Brain microvascular endothelial cell (primary cell): ENCODE measurements at places on chromosomes 2 and 18.

- no peak for DNase-seq
These were observed 490.3 kb downstream of the ADCYAP1 start for GRCh38 chr18:1394966-1395365.

DNA sequence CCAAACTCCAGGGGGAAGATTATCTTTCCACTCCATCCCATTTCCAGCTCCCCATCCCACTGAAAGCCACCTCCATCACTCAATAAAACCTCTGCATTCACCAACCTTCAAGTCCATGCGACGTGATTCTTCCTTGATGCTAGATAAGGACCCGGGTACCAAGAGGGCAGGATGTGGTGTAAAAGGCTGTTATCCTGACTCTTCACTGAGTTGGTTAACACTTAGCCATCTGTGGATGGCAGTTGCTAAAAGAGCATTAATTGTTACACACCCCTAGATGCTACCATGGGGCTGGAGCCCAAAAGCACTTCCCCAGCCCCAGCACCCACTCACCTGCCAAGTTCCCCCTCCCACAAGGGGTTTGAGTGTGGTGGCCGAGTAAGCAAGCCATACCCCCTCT, 53.4 kb upstream of the DPP10 start:
- DNase-seq = no peak

DNA sequence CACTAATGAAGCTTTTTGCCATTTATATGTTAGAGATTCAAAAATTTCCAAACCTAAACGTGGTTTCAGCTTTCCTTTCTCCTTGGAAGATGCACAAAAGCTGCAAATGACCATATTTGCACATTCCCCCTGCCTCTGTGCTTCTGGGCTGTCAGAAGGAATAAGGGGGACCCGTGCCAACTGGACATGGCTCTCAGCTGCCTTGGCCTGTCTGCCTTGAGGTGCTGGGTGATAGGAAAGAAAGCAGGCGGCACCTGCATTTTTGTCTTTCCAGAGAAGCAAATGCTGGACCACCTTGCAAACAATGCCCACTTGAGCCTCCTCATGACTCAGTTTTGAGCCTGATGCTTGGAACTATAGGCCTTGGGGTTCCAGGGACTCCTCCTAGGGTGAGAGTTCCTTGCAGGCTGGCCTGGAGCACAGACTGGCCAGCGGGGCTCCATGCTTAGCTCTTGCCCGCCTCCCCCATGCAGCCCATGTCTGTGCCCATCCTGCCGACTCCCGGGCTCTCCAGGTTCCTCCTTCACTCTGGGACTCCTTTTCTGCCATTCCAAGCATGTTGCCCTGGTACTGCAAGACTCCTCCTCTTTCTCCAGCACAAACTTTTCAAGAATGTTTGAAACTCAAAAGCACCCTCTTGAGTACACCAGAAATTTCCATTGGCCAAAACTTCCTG, 109.0 kb upstream of the EPAS1 start:
- DNase-seq = no peak

GRCh38 chr2:223088866-223089265, 36.9 kb downstream of the KCNE4 start:
- DNase-seq = peak; percentile 29

- no peak for DNase-seq
These were observed 4.3 kb upstream of the SNTG2 start for GRCh38 chr2:946073-946948.

GRCh38 chr2:155062250-155062921, 363.9 kb downstream of the KCNJ3 start:
- DNase-seq = no peak

DNA sequence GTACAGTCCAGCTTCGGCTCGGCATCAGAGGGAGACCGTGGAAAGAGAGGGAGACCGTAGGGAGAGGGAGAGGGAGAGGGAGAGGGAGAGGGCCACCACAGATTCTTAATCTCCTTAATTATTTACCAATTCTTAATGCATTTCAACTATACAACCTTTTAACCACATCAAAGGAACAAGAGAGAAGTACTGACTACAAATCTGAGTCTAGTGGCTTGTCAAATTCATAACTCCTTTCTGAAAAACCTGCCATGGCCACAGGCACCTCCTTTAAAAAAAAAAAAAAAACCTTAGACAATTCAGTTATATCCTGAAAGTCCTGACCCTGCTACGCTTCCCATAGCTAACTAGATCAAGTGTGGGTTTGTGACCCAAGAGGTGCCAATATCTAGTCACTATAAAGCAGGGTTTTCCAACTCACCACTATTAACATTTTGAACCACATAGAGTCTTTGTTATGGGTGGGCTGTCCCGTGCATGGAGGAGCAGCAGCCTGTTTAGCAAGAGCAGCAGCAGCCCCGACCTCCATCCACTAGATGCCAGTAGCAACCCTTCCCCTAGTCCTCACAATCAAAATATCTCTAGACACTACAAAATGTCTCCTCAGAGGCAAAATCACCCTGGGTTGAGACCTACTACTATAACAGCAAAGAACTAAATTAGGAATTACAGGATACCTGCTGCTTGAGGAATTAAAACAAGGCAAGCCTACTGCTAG, 6.8 kb downstream of the ESCO1 start:
- DNase-seq = no peak

GRCh38 chr2:40282428-40282827, 169.5 kb downstream of the SLC8A1 start:
- DNase-seq = peak; percentile 76

GRCh38 chr2:6789559-6790138, 76.1 kb downstream of the CMPK2 start:
- DNase-seq = no peak

GRCh38 chr2:228699400-228699799, 517.9 kb upstream of the SPHKAP start:
- peak; percentile 35 for DNase-seq

DNA sequence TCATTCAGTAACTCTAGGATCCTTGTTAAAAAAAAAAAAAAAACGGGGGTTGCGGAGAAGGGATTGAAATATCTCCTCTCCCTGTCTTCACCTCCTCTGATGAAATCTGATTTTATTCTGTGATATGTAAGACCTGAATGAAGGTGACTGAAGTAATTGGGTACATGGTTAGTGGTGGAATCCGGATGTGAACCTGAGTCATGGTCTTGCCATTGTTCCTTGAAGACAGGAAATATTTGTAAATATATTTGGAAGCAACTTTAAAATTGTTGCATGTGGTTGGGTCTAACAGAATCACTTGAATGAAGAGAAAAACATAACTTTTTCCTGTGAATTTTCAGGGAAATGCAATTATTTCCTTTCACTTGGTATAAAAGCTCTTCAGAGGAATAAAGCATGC, 3.0 kb upstream of the IL1A start:
- no peak for DNase-seq

- DNase-seq = no peak
These were observed 46.2 kb downstream of the ARMC9 start for GRCh38 chr2:231244382-231245248.

DNA sequence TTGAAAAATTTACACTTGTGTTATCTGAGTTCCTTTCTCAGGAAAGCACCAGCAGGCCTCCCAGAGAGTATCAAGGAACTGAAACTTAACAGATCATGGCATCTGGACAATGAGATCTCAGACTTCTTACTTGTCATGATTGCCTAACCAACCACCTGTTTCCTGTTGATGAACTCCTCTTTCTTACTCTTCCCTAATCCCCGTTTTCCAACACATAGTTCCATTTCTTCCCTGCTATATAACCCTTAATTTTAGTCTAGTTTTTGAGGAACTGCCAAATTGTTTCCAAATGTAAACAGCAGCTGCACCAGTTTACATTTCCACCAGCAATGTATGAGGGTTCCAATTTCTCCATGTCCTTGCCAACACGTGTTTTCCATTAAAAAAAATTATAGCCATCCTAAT, 6.1 kb upstream of the FAM171B start:
- DNase-seq = no peak

- DNase-seq = peak; percentile 78
These were observed at the start of gene CABYR for GRCh38 chr18:24138789-24139616. CABYR (plus strand) TSS chr18:24139062; CDS start chr18:24143115, 4,053 bp downstream.

GRCh38 chr2:127536707-127537541, 1.4 kb downstream of the MYO7B start:
- DNase-seq = no peak

GRCh38 chr2:11166476-11166875, 11.2 kb downstream of the SLC66A3 start:
- no peak for DNase-seq

DNA sequence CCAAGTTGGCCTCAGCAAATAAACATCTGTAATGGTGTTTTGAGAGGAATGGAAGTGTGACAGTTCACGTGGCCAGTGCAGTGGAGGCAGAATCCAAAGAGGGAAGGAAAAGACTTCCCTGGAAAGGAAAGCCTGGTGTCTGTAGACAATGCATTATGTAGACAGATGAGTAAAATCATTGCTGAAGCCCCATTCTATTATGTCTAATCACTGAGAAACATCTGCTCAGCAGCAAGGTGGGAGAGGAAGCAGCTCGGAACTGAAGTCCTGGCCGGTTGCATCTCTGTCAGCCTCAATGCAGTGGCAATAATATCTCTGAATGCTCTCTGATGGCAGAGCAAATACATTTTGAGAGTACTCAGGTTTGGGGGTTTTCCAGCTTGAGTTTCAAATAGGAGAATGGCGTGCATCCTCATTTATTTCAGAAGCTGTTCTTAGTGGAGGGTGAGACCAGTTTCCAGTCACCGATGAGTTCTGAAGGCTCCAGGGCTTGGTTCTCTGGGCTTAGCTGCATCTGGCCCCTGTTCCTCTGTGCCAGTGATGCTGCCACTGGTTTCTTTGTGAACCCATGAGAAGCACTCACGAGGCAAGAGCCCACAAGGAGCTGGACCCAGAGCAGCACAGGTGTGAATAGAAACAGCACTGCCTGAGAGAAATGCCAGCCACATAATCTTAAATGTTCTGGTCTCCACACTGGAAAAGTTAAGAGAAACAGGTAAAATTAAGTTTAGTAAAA, 63.3 kb downstream of the RPIA start:
- no peak for DNase-seq

DNA sequence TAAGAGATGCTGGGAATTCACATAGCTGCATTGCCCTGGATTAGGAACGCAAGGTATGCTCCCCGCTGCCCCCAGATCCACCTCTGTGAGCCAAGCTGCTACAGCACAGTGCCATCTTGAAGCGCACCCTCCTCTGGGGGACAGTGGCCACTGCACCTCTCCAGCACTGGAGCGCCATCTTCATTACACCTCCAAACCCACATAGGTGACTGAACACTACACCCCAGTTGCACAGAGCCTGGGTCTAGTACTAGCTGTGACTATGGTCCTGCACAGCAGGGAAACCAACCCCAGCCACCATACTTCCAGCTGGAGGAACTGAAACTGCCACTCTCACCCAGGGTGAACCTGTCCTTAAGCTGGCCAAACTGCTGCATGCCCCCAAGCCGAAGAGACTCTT, 84.6 kb downstream of the TMEM237 start:
- no peak for DNase-seq

GRCh38 chr2:216119986-216120385, 10.8 kb downstream of the XRCC5 start:
- DNase-seq = no peak

DNA sequence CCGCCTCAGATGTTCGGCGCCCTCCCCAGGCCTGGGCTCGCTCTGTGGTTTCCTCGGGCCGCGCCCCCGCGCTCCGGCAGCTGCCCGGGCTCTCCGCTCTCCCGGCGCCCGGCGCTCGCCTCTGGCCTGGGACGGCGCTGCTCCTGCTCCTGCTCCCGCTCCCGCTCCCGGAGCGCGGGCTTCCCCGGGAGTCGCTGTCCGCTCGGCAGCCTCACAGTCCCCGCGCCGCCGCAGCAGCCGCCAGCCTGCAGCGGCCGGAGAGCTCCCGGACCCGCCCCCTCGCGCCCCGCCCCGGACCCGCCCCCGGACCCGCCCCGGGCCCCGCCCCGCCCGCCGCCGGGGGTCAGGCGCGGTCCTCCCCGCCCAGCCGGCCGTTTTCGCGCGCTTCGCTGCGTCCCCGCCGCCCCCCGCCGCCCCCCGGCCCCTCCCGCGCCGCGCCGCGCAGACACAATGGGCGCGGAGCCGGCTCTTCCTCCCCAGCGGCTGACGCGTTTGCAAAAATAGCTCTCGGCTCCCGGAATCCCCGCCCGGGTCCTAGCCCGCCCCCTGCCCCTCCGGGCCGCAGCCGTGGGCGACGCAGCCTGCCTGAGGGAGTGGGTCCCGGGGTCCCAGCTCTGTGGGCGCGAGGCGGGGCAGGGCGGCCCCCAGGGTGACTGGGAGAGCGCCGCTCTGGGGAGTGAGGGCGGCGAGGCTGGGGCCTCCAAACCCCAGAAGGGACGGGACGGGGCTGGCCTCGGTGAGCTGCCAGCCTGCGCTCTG, at the start of gene ARL4C:
Gene ARL4C (minus strand): TSS at position 247 of the 759 bp plus-strand sequence. CDS start 495 bp downstream, outside the sequence.
- DNase-seq = peak; percentile 25

DNA sequence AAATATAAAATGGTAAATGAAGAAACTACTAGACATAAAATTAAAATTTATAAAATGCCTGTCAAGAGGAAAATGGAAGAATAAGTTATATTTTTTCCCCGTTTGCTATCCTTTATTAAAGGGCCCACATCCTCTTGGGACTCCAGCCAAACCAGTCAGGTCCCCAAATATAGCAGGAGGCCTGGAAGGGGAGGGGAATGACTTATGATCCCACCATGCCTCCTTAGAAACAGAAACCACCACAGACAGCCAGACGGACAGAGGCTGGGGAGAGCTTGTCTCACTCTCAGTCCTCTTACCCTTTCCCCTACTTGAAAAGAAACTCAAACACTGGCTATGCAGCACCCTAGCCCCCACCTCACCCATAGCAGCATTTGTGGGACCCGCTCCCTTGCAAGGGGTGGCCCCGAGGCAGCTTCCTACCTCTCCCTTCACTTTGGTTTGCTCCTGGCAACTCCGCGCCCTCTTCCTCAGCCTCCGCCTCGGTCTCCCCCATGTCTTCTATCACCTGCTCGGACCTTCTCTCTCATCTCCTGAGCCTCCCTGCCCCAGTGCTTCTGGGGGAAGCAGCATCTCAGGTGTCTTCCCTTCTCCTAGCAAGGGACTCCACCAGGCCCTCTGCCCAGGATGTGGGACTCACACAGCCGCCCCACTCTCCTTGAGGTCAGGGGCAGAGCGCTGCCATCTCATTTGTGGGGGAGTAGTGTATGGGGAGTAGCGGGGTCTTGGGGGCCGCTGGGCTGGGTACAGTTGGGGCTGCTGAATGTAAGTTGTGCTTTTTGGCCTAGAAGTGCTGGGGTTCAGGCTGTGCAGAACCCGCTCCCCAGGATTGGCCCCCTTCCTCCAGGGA, 37.4 kb upstream of the ANKRD62 start:
- no peak for DNase-seq

- no peak for DNase-seq
These were observed 70.7 kb upstream of the BCL2L11 start for GRCh38 chr2:111049792-111050640.

GRCh38 chr18:32847691-32848090, 74.9 kb upstream of the KLHL14 start:
- DNase-seq = no peak

GRCh38 chr2:173146590-173146989, 70.9 kb downstream of the MAP3K20 start:
- DNase-seq = no peak

- DNase-seq = peak; percentile 22
These were observed 86.6 kb downstream of the MARCO start for GRCh38 chr2:119028327-119029174.

- no peak for DNase-seq
These were observed 433.5 kb upstream of the MMADHC start for GRCh38 chr2:150020937-150021673.
